WERI-Rb-1 (cell line): ENCODE measurements at places on chromosomes 6 and 20.

- DNase-seq, result no peak
Measured at GRCh38 chr6:112202639-112203341, 51.6 kb downstream of the LAMA4 start.

DNA sequence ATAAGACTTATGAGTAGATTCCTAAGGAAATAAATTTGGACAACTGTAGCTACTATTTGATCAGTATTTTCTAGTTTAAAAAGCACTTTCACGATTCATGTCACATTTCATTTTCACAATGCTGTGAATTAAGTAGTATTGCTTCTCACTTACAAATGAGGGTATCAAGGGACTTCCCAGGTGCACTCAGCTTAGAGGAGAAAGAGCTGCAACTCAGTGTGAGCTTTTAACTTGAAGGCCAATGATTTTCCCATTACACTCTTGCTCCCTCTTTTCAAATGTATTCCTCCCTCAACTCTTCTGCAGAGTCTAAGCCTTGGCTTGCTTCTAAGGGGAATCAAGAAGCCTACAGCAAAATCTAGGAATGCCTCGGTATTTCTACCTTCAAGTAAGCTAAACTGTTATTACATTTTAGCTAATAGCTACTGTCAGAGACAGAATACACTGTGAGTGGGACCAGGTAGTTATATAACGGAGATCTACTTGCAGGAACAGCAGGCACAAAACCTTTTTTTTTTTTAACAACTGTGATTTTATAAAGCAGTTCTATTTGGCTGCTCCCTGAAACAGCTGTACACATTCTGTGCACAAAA lies 339.0 kb downstream of the SYNE1 start:
- DNase-seq, result no peak

DNA sequence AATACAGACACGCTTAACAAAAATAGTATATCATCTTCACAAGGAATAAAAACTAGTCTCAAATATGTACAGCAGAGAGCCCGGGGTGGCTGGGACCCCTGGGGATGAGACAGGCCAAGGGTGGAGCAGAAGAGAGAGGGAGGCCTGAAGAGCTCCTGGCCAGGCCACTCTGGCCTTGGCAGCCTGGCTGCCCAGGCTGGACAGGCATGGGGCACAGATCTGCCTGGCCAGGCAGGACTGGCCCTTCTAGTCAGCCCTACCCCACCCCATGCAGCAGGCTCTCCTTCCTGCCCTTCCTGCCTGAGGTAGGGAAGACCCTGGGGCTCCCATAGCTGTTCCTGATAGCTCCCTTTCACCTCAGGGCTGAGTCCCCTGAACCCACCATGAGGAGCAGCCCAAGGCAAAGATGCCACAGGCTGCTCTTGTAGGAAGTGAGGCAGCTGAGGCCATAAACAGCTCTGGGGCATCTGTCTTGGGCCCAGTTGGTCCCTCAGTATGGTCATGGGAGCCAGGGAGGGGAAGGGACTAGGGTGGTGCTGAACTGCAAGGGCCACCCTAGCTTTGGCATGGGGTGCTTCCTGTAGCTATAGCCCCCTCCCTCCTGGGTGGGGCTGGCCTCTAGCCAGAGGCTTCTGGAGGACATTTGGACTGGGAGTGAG lies 27.1 kb downstream of the COX4I2 start:
- no peak for DNase-seq

DNA sequence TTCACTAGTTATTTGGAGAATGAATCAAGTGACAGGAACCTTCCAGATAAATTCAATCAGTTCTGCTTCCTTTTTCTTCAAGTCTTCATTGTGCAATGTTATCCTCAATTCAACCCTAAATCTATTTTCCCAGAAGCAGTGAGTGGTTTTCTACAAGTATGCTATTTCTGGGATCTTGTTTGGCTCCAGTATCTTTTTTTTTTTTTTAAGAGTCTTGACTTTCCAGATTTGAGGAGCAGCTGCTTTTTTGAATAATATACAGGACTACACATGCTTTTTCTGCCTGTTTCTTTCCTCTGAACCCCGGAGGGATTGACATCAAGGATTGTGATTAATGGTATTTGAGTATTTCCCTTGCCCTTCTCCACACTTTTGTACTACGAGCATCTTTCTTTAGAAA lies 339.2 kb upstream of the JAG1 start:
- no peak for DNase-seq

GRCh38 chr6:140561701-140562100 lies 1187.3 kb upstream of the CITED2 start:
- DNase-seq, result no peak
